ENCODE measurements at places on chromosomes 16 and 17. TPM values are rescaled to one million over a fixed set of nuclear protein-coding genes. Genes with fewer than 3 reads are reported as not detected.

Gene TMEM106A
- total RNA-seq, result 11.7 TPM

Gene CD79B
- total RNA-seq, result 39.9 TPM

Gene RCVRN
- not detected for total RNA-seq

Gene CDRT15
- total RNA-seq, result not detected

Gene ZP2
- not detected for total RNA-seq

Gene STH
- total RNA-seq, result not detected
